ENCODE measurements at places on chromosomes 3 and 15.

- H3K36me3 ChIP-seq, result no peaks in the 10 kb centered on the region
- H3K27me3 ChIP-seq, result no peaks in the 10 kb centered on the region
- DNase-seq, result no peak
- H3K27ac ChIP-seq, result no peak overlapping the region
- no peak overlapping the region for H3K4me3 ChIP-seq
Measured at GRCh38 chr3:159186581-159186980, 384.7 kb downstream of the MFSD1 start.

- H3K4me3 ChIP-seq, result no peak overlapping the region
- H3K4me1 ChIP-seq, result peaks cover 2% of the 10 kb centered on the region
- no peaks in the 10 kb centered on the region for H3K36me3 ChIP-seq
- H3K27ac ChIP-seq, result no peak overlapping the region
- no peak for DNase-seq
Measured at GRCh38 chr15:55872471-55872870, 120.9 kb downstream of the NEDD4 start.

DNA sequence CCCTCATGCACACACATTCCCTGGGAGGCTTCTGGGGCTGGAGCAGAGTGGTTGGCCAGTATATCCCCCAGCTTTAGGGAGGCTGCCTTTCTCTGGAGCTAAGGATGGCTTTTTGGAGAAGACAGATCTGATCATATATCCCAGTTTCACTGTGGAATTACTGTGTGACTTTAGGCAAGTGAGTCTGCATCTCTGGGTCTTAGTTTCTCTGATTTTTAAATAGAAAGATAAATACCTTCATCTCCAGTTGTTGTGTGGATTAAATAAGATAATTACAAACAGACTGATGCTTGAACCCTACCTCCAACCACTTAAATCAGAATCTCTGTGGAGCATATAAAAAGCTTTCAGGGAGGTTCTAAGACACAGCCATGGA, 11.1 kb upstream of the WNT7A start:
- H3K36me3 ChIP-seq, result peaks cover 4% of the 10 kb centered on the region
- peaks cover 18% of the 10 kb centered on the region for H3K4me1 ChIP-seq
- DNase-seq, result no peak
- H3K27ac ChIP-seq, result peak overlapping the region; percentile 67
- H3K27me3 ChIP-seq, result no peaks in the 10 kb centered on the region
- H3K4me3 ChIP-seq, result no peak overlapping the region

- H3K4me1 ChIP-seq, result peaks cover 11% of the 10 kb centered on the region
- H3K36me3 ChIP-seq, result peaks cover 23% of the 10 kb centered on the region
- DNase-seq, result no peak
- no peaks in the 10 kb centered on the region for H3K27me3 ChIP-seq
- H3K27ac ChIP-seq, result no peak overlapping the region
Measured at GRCh38 chr15:78537266-78537905, 2.9 kb upstream of the PSMA4 start.

DNA sequence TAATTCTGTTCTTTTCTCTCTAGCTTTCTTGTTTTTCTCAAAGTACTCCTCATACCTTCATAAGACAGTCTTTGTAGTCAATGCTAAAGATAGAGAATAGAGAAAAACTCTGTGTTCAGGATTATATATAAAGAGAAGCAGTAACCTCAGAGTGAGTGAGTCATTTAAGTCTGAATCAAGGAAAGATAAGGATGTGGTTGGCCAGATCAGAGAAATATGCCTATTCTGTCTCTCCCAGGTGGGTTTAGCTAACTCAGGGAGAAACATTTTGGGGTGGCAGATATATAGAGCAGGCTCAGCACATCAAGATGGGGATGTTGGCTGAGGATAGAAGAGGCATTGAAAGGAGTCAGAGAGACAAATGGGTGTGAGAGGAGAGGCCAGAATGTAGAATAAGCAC, 31.4 kb downstream of the GTF2E1 start:
- H3K27ac ChIP-seq, result no peak overlapping the region
- H3K4me1 ChIP-seq, result peaks cover 10% of the 10 kb centered on the region
- DNase-seq, result no peak
- H3K27me3 ChIP-seq, result no peaks in the 10 kb centered on the region
- H3K36me3 ChIP-seq, result peaks cover 26% of the 10 kb centered on the region
- H3K4me3 ChIP-seq, result no peak overlapping the region

DNA sequence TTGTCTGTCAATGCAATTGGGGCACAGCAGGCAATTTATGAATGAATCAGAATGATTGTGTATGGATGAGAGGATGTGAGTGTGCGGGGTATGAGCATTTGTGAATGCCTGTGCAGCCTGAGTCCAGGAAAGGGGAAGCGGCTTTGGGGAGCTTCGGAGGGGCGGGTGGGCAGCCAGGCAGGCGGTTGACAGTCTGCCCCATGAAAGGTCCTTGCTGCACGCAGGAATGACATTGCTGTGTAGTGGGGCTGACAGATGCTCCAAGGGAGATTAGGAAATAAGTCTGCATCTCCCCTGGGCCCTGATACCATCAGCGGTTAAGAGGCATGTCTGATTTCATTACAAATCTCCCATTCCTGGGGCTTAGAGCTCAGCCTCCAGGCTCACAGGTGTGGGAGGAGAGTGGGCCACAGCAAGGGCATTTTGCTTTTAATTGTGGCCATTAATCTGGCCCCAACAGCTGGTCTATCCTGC, 26.4 kb upstream of the TSPAN3 start:
- H3K36me3 ChIP-seq, result no peaks in the 10 kb centered on the region
- no peak overlapping the region for H3K27ac ChIP-seq
- H3K27me3 ChIP-seq, result no peaks in the 10 kb centered on the region

DNA sequence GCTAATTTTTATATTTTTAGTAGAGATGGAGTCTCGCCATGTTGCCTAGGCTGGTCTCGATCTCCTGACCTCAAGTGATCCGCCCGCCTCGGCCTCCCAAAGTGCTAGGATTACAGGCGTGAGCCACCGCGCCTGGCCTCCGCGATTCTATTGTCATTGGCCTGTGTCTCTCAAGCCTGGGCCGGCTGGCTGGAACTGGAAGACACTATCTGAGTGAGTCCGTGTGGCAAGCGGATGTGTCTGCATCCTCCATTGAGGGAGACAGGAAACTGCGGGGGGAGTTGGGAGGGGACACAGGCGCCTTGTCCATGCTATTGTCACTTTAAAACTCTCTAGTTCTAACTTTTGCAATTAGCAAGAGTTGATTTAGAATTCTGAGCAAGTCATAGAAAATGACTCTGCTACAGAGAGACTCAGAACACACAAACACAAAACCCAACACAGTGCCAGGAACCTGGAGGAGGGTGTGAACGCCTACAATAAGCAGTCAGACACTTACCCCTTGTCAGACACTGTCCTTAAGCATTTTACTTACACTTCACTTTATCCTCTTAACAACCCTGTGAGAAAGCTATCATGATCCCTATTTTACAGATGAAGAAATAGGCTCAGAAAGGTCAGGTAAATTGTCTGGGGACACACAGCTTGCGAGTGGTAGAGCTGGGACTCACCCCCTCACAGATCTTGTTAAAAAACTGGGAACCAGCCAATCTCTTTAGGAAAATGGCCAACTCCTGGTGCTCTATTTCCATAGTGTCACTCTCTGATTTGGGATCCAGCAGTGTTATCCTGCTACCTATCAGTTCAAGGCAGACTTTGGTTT, 38.7 kb downstream of the ANP32A start:
- peaks cover 36% of the 10 kb centered on the region for H3K4me1 ChIP-seq
- H3K4me3 ChIP-seq, result no peak overlapping the region
- DNase-seq, result peak; percentile 20
- peaks cover 32% of the 10 kb centered on the region for H3K36me3 ChIP-seq

DNA sequence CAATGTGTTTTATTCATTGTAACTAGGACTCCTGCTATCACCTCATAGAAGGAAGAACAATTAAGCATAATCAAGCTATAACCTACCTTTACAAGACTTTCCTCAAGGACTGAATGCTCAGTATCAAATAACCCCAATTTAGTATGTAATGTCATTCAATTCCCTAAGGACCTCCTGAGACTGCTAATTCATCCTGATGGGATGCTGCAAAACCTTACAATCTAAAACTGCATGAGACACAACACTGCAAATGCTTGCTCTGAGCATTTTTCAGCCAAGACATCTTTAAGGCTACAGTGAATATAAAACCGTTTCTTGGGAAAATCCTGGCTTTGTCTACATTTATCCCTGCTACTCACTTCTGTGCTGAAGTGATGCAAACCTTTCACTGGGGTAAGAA, 69.9 kb downstream of the RYK start:
- no peak for DNase-seq
- peaks cover 12% of the 10 kb centered on the region for H3K36me3 ChIP-seq
- no peak overlapping the region for H3K4me3 ChIP-seq
- H3K4me1 ChIP-seq, result peaks cover 5% of the 10 kb centered on the region
- H3K27ac ChIP-seq, result no peak overlapping the region
- H3K27me3 ChIP-seq, result no peaks in the 10 kb centered on the region

DNA sequence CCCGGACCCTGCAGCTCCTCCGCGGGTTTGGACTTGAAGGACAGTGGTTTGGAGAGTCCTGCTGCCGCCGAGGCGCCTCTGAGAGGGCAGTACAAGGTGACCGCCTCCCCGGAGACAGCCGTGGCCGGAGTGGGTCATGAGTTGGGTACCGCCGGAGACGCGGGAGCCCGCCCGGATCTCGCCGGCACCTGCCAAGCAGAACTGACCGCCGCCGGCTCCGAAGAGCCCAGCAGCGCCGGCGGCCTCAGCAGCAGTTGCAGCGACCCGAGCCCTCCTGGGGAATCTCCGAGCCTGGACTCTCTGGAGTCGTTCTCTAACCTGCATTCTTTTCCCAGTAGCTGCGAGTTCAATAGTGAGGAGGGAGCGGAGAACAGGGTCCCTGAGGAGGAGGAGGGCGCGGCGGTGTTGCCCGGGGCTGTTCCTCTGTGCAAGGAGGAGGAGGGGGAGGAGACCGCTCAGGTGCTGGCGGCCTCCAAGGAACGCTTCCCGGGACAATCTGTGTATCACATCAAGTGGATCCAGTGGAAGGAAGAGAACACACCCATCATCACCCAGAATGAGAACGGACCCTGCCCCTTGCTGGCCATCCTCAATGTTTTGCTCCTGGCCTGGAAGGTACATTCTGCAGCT, 634 bp downstream of the MINDY2 start:
- no peak overlapping the region for H3K4me3 ChIP-seq
- peaks cover 21% of the 10 kb centered on the region for H3K4me1 ChIP-seq
- H3K36me3 ChIP-seq, result no peaks in the 10 kb centered on the region
- peak; percentile 16 for DNase-seq
- peak overlapping the region; percentile 74 for H3K27ac ChIP-seq

DNA sequence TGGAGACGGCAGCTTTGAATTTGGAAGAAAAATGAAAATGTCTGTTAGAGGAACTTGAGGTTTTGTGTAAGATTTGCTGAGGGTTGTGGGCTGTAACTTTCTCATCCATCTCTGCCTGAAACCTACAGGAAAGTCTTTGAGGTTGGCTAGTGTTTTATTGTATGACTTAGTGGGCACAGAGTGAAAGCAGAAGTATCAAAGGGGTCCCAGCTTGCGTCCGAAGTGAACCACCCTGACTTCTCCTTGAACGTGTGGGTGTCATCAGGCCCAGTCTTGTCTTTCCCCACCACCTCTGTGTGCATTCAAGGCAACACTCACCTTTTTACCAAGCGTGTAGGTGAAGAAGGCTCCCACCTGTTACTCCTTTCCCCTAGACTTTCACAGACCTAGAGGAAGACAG, 682.1 kb upstream of the CFAP20DC start:
- no peaks in the 10 kb centered on the region for H3K36me3 ChIP-seq
- no peak for DNase-seq
- no peak overlapping the region for H3K27ac ChIP-seq
- H3K4me1 ChIP-seq, result peaks cover 27% of the 10 kb centered on the region

- H3K4me1 ChIP-seq, result no peaks in the 10 kb centered on the region
- no peak for DNase-seq
- no peak overlapping the region for H3K27ac ChIP-seq
- H3K36me3 ChIP-seq, result peaks cover 15% of the 10 kb centered on the region
- no peaks in the 10 kb centered on the region for H3K27me3 ChIP-seq
- no peak overlapping the region for H3K4me3 ChIP-seq
Measured at GRCh38 chr3:125528920-125529319, 8.9 kb upstream of the SNX4 start.

DNA sequence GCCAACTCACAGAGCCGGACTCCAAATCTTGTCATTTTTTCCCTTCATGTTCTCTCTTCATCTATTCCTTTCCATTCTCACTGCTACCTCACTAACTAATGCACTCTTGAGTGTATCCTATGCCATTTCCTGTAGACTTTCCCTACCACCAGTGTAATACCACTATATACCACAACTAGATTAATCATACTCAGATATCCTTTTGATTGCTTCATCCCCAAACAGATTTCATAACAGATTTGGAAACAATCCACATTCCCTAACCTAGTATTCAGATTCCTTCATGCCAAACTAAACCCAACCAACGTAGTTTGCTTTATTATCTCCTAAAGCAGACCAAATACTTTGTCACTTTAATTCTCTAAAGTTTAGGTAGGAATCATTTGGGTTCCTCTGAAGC, 2.6 kb upstream of the PLOD2 start:
- H3K27ac ChIP-seq, result no peak overlapping the region
- H3K4me1 ChIP-seq, result peaks cover 20% of the 10 kb centered on the region
- H3K36me3 ChIP-seq, result no peaks in the 10 kb centered on the region
- no peak overlapping the region for H3K4me3 ChIP-seq

DNA sequence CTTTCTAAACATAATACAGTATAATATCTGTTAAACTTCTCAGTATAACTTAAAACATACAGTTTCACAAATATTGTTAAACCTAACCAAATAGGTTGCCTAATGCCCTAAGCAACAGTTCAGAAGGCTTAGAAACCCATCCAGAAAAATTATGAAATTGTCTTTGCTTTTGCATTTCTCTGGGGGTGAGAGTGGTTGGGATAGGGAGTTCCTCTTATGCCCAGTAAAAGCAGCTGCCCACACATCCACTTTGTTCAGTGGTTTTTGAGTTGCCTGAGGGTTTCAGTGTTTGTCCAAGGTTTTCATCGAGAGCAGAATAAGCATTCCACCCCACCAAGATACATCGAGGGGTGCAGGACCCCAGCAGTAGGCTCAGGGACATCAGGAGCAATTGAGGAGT, 179.4 kb downstream of the CDIN1 start:
- H3K27me3 ChIP-seq, result no peaks in the 10 kb centered on the region
- no peak overlapping the region for H3K27ac ChIP-seq
- no peak for DNase-seq
- H3K4me1 ChIP-seq, result no peaks in the 10 kb centered on the region

DNA sequence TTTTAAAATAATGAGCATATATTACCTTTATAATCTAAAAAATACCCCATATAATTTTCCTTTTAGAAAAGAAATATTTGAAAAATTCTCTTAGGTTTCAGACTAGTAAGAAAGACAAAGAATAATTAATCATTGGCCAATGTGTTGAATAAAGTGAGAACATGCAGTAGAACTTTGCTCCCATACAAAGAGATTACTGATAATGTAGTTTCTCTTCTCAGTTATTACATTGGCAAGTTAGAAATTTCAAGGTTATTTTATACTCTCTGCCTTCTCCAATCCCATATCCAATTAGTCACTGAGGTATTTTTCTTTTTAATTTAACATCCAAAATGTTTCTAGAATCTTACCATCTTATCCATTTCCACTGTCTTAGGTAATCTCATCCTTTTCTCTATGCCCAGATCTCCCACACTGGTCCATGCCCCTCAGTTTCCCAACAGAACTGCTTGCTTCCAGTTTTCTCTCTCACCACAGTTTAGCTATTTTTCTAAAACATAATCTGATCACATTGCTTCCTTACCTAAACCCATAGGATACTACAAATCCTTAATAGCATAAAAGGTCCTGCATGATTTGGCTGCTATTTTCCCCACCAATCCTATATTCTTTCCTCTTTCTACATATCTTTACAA, 10.8 kb downstream of the XRN1 start:
- H3K36me3 ChIP-seq, result peaks cover 16% of the 10 kb centered on the region
- no peak for DNase-seq
- no peaks in the 10 kb centered on the region for H3K27me3 ChIP-seq
- H3K4me1 ChIP-seq, result peaks cover 33% of the 10 kb centered on the region
- no peak overlapping the region for H3K27ac ChIP-seq

GRCh38 chr3:49484471-49484870, 14.4 kb downstream of the DAG1 start:
- peaks cover 3% of the 10 kb centered on the region for H3K36me3 ChIP-seq
- no peak for DNase-seq
- no peak overlapping the region for H3K4me3 ChIP-seq
- no peak overlapping the region for H3K27ac ChIP-seq
- H3K27me3 ChIP-seq, result no peaks in the 10 kb centered on the region
